ENCODE measurements at places on chromosomes 11 and 22.

GRCh38 chr11:83051760-83052671 is 19.7 kb downstream of the RAB30 start:
- DNase-seq: peak; percentile 66

GRCh38 chr11:132125988-132126871 is 755.8 kb downstream of the NTM start:
- peak; percentile 39 for DNase-seq

DNA sequence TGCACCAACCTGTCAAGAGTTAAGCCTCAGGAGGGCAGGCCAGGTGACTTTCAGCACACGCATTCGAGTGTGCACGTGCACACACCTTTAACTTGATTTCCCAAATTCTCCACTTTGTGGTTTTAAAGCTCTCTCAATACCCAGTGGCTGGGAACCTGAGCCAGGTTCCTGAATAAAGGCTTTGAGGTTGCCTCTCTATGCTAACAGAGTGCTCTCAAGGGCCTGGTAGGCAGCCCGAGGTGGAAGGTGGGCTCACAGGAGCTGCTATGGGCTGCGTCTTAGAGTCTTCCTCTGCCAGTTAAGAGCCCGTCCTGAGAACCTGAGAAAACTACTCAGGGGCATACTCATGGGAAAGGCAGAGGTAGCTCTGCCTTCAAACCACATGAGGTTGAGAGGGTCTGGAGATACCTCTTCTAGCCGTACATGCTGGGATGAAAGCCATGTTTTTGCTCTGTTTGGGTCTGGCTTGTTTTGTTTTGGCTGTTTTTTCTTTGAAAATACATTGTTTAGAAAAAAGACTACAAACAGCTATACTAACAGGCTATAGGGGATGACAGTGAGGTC is 11.6 kb upstream of the SERPIND1 start:
- no peak for DNase-seq

GRCh38 chr11:44257338-44258189 is 52.4 kb downstream of the ALX4 start:
- no peak for DNase-seq

DNA sequence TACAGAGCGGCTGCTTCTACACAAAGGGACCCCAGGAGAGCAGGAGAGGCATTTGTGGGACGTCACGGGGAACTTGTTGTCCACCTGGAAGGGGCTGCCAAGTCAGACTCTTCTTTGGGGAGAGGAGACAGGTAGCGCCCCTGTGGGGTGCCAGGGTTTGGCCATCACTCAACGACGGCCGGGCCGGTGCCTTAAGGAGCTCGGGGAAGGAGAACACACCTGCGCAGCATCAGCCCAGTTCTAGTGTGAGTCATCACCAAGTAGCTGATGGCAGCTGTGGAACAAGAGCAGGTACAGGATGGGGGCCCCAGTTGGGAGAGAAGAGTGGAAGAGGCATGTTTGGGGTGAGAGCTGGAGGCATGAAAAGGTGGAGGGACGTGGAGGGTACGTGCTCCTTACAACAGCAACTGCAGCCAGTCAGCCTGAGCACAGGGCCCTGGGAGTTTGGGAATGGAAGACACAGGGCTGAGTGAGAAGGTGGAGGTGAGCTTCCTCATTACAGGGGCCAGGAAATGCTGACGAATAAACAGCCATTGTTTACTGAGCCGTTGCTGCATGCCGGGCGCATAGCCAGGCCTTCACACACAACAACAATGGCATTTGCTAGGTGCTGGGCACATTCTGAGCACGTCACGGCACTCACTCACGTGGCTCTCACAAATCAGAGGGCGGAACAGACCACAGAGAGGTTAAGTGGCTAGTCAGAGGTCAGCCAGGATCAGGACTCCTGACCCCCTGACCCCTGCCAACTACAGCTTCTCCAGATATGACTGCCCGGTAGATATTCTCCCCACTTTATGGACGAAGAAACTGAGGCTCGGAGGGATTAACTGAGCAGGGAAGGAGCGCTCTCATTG is 29.1 kb upstream of the TP53I11 start:
- DNase-seq: no peak

DNA sequence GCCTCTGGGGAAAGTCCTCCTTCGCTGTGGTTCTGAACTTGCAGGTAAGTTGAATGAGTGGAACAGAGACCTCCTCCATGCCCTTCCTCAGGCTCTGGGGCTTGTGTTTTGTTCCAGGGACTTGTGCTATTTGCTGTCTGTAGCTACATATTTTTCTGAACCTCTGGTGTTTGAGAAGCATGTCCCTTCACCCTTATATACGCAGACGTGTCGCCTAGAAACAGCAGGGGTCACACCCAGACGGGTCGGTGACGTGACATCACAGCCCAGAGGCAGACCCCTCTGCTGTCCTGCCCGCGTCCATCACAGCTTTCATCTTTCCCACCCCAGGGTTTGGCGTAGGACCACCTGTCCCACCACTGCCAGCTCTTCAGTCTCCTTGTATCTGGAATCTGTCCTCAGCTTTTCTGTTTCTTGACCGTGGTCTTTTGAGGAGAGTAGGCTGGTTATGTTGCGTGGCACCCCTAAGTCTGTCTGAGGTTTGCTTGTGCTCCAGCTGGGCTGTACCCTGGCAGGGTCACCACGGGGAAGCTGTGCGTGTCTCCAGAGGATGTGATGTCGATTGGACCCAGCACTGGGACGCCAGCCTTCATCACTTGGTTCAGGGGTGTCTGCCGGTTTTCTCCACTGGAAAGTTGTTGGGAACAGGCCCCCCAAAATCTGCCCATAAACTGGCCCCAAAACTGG is 13.4 kb upstream of the MUC5B start:
- no peak for DNase-seq

Measured in AG08396 (cell line).